ENCODE measurements at places on chromosomes 6 and 20.

DNA sequence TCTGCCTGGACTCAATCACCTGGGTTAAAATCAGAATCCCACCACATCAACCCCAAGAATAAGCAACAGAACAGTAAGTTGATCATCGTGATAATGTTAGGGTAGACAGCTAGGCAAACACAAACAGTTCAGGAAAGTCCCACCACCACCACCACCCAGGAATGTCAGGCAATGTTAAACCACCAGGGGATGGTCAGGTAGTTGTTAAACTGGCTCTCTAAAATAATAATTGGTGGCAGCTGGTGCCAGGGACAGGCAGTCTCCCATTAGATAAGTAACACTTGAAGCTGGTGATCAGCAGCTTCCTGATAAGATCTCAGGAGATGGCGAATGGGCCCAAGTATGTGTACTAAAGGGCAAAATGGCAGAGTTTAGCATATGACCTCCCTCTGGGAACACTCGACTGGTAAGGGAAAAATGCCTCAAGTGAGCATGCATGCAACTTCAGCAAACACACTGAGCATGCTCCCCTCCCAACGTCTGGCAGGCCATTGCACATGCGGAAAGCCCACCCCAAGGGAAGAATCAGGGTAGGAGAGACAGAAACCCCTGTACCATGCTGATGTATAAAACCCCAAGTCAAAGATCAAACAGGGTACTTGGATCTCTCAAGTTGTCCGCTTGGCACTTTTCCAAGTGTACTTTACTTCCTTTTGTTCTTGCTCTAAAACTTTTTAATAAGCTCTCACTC lies 66.6 kb downstream of the IPCEF1 start:
- DNase-seq: no peak

DNA sequence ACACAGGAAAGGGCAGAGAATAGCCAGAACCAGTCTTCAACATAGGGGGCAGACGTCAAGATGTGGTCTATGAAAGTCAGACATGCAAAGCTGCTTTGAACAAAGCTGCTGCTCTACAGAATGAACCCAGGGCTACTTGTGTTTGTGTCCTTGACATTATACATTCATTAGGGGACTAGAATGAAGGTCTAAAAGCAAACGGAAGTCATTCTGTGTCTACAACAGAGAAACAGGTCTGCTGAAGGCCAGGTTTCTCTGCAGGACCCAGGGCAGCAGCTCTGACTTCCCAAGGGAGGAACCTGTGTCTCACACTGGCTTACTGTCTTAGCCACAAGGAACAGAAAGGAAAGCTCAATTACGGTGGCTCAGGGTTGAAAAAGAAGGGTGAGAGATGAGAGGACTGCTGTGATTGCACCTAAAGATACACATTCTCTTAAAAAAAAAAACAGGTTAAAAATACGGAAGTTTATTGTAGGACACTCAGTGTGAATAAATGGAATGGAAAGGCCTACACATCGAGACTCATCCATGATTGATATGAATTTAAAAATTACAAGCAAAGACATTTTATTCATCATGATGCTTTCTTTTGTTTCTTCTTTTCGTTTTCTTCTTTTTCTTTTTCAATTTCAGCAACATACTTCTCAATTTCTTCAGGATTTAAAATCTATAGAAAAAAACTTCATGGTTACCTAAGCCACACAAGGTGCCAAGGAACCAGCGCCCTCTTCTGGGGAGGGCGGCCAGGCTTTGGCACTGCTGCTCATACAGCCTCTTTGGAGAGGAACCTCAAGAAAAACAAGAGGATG lies 6.7 kb downstream of the PSMA7 start:
- DNase-seq: no peak

- DNase-seq: no peak
These were observed 401.6 kb upstream of the CITED2 start for GRCh38 chr6:139776041-139776440.

DNA sequence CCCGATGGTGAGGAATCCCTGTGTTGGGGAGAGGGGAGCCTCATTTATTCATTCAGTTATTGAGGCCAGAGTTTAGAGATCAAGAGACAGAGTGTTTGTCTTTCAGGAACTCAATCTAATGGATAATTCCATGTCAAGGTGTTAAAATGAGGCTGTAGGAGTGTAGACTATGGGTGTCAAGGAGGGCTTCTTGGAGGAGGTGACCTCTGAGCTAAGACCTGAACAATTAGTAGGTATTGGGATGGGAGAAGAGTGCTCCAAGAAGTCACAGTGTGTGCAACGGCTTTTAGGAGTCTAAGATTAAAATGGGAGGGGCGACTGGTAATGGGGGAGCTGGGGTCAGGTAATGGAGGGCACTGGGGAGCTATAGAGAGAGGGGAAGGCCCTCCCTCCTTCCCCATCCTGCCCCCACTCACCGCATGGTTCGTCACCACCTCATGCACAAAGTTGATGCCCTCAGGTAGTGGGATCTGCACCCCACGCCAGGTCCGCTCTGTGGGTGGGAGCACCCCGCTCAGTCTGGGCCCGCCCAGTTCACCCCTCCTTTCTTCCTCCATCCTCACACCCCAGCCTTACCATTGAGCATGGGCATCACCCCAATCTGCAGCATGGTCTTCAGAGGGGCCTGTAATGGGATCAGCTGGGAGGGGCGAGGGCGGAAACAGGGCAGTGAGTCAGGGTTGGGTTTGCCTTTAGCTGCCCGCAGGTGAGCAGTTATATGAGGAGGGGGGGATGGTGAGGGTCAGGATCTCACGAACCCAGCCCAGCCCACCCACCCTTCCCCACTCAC lies 8.1 kb downstream of the CTSA start:
- DNase-seq: no peak

- DNase-seq: no peak
These were observed 17.8 kb upstream of the HLA-DRB1 start for GRCh38 chr6:32607263-32607987.

DNA sequence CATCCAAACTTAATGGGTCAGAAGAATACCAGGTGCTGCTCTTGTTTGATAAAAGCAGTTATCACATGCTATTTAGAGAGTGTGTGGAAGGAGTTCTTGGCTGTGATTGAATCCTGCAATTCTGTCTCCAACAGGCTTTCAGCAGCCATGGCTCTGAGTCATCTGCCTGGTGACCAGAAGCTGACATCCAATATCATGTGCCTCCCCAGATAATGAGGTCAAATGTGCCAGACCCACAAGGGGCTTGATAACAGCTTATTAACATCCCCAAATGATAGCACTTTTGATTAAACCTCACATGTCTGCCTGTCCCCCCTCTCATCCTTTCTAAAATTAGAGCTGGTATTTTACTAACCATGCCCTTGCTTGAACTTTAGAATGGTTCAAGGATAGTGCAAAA lies 175.7 kb upstream of the PLN start:
- no peak for DNase-seq

Measured in coronary artery (tissue), 2 donors.